DMS79 (cell line): ENCODE measurements at places on chromosomes 5 and 9.
A peak's percentile ranks its signal among the peaks of the same experiment; 100 is the strongest.

GRCh38 chr9:120951960-120952618 lies 25.5 kb upstream of the TRAF1 start:
- no peak for DNase-seq

GRCh38 chr9:86021166-86021565 lies 78.2 kb downstream of the GOLM1 start:
- no peak for DNase-seq

- DNase-seq = no peak
These were observed 233.5 kb upstream of the GAS1 start for GRCh38 chr9:87180841-87181240.

DNA sequence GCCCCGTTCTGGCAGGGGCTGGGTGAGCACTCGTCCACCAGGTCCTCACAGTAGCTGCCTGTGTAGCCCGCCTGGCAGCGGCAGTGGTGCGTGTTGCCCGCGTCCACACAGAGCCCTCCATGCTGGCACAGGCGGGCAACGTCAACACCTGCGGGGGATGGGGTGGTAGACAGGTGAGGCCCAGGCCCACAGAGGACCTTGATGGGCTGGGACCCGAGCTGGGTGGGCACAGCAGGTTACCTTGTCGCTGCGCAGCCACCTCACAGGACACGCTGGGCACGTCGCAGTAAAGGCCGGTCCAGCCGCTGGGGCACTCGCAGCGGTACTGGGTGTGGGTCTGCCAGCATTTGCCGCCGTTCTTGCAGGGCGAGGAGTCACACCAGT lies 25.1 kb upstream of the SEC16A start:
- no peak for DNase-seq

DNA sequence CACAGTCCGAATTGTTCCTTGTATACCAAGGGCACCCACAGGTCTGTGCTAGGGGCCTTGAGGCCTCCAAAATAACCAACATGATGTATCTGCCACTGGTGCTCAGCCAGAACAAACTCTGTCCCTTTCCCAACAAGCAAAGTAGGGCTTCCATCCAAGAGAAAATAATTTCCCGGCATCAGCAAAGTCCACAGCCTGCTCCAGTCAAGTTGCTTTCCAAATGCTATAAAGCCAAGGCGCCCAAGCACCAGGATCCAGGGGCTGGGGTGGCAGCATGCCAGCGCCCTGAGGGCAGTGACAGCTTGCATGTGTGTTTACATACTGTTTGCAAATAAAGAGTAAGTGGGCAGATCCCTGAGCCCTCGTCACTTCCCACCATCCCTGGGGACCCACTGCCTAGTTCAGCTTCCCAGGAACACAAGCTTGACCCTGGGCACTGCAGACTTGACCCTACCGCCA lies 155.9 kb downstream of the ERCC6L2 start:
- DNase-seq = peak; percentile 65

- peak; percentile 74 for DNase-seq
These were observed 203.0 kb upstream of the VLDLR start for GRCh38 chr9:2418619-2419018.

DNA sequence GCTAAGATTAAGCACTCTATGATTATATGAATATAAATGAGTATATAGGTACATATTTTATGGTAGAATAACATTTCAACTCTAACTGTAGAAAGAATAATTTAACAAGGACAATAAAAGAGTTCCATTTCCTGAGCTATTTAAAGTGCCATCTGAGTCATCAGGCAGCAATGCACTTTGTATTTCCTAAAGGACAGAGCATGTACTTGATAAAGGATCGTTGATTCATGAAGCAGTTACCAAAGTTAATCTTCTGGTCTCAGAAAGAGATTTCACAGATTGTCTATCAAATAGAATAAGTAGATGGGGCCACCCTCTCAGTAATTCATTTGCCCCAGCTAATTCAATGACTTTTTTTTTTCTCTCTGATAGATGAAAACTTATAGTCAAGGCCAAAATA lies 747.8 kb downstream of the CDH18 start:
- DNase-seq = no peak

GRCh38 chr9:113477058-113477457 lies 13.5 kb downstream of the RGS3 start:
- DNase-seq = no peak

DNA sequence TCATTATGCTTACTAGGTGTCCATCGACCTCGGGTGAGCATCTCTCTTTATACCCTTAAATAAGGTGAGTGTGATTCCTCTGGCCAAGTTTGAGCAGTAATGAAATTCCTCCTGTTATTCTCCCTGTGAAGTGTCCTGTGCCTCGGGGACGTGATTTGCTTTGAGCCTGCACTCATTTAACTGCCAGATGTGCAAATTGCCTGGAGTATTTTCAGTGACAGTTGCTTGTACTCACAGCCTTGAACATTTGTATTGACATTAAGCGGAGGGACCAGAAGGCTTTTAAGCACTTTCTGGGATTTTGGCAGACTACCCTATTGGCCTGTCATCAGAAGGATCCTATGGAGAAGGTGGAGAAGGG lies 126.9 kb downstream of the DOCK2 start:
- no peak for DNase-seq

- DNase-seq = no peak
These were observed 1286.1 kb downstream of the PTPRD start for GRCh38 chr9:9326749-9327148.

- DNase-seq = no peak
These were observed 19.9 kb downstream of the PPP3R2 start for GRCh38 chr9:101574731-101575333.

DNA sequence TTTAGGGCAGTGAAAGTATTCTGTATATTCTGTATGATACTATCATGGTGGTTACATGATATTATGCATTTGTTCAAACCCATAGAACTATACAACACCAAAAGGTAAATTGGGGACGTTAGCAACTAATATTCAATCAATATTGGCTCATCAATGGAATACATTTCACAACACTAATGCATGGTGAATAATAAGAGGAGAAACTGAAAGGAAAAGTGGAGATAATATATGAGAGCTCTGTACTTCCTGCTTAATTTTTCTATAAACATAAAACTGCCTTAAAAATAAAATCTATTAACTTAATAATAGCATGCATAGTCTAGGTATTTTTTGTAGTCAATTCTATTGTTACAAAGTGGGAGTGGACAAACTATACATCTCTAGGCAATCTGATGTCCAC lies 66.3 kb downstream of the TRIM32 start:
- no peak for DNase-seq

- DNase-seq = peak; percentile 43
These were observed 275.6 kb downstream of the KDM4C start for GRCh38 chr9:7033076-7034045.

DNA sequence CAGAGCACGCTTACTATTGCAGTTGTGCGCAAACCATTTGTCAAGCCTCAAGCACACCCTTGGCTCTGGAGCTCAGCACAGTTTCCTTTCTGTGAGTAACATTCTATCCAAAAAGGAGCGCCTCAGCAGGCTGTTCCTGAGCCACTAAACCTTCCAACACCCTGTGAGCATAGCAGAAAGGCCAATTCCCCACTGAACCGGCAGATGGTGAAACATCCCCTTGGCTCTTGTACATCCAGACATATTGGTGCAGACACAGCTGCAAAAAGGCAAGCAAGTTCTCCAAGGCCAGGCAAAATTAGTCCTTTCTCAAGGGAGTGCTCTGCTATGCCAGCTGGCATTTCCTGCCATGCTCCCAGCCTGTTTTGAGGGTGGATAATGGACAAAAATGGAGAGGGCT lies 44.1 kb upstream of the CEMIP2 start:
- DNase-seq = no peak

- DNase-seq = no peak
These were observed 1.3 kb downstream of the PCSK5 start for GRCh38 chr9:75891771-75892215.

GRCh38 chr5:169971780-169972179 lies 8.5 kb downstream of the INSYN2B start:
- DNase-seq = no peak

- DNase-seq = no peak
These were observed 201.1 kb downstream of the SNX18 start for GRCh38 chr5:54718656-54719055.

DNA sequence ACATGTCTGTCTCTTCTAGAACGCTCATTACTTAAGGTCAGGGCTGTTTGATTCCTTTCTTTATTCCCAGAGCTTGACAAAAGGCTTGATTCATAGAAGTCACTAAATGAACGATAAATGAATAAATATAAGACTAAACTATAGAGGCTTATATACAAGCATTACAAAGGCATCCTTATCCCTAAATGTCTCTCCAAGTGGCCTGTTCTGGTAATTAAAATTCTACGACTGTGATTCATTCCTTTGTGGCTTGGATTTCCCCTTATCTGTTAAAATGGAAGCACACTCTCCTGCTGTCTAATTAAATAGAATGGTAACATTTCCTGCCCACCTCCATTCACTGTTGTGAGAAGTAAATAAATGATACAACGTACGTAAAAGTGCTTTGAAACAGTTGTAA lies 49.5 kb downstream of the C7 start:
- DNase-seq = no peak

DNA sequence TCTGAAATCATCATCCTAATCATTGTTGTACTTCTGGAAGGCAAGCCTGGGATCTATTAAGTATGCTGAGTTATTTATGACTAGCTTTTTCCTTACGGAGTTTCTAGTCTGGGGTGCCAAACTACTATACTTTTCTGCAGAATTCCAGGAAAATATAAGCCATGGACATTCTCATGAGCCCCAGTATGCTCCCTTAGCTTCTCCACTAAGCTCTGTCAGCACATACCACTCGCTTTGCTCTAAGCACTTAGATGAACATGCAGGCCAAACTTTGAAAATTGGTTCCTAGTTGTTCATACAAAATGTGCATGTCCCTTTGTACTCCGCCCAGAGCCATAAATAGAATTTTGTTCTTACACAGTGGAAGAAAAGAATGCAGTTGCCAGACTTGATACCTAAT lies 284.6 kb downstream of the ARRDC3 start:
- DNase-seq = no peak

DNA sequence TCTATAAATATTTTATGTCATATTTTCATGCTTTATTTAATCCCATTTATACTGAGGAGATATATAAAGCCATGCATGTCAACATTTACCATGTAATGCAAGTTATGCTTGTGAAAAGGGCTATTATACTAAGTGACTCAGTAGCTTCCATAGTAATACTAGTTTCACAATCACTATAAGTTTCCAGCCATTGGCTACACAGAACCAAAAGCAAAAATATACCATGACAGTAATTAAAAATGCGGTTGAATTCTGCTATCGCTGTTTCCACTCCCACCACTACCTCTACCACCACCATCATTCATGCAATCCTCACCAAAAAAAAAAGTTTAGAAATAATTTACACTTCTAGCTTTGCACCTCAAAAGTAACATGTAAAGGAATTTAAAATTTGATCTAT lies 60.2 kb downstream of the MLLT3 start:
- DNase-seq = no peak

DNA sequence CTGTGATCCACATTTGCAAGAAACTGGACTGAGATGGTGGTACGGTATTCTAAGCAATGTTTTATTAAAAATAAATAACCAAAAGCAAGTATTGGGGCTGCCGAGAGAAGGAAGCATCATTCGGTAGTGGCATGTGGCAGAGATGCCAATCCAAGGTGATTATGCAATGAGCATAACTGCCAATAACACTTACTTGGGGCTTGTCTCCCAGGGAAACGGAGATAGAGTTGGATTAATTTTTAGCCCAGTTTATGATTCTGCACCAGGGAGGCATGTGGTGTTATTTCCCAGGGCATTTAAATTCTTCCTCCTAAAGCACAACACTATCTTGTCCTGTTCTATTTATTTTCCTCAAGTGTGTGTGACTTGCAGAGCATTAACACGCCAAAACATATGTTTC lies 17.9 kb downstream of the SLC24A2 start:
- DNase-seq = no peak

- DNase-seq = no peak
These were observed 6.9 kb downstream of the TRIM41 start for GRCh38 chr5:181229996-181230395.

DNA sequence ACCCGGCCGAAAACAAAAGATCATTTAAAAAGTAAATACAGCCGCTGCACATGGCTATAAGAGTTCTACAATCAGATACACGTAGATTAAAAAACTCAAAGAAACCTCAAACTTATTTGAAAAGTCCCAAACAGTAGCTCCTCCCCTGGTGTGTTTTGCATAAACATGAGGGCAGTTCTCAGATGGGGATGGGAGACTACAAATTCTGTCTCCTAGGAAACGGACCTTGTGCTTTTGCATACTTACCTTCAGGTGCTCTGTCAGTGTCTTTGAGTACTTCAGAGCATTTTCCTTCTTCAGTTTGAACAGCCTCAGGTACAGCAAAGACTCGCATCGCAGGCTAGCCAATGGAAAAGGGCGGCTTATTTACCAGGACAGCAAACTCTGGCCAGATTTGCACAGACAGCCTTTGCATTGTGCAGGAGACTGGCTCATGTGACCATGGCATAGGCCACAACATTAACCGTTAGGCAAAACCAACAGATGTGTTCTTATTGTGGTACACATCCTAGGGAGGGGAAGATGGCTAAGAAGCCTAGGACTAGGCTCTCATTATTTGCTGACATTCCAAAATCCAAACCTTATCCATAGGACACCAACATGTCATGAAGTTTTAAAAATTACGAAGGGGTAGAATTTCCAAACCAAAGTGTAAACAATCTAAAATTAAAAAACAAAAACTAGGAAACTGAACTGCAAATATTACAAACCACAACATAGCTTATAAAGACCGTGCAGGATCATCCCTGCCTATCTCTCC lies 12.8 kb downstream of the LEAP2 start:
- DNase-seq = no peak

GRCh38 chr5:133524666-133525065 lies 87.7 kb downstream of the FSTL4 start:
- DNase-seq = no peak

- no peak for DNase-seq
These were observed 464.0 kb upstream of the TUSC1 start for GRCh38 chr9:26142201-26142600.

- no peak for DNase-seq
These were observed 35.3 kb upstream of the SMARCA2 start for GRCh38 chr9:1979741-1980367.

GRCh38 chr5:87826507-87826906 lies 413.8 kb upstream of the CCNH start:
- DNase-seq = no peak

DNA sequence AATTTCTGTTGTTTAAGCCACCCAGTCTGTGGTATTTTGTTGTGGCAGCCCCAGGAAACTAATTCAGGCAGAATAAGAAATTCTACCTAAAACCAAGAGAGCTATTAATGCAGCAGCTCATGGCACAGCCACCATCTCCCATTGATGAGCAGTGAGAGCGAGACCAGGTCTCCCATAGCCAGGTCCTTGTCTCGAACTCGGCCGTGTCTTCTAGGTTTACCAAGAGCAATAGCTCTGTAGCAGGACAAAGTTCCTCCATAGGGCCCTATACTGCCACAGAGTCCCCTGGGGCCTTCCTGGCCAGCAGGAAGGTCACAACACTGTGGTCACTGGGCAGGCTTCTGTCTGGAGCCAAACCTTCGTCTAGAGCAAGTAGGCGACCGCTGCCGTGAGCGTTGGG lies 34.5 kb upstream of the TJP2 start:
- no peak for DNase-seq

- DNase-seq = no peak
These were observed 186.0 kb downstream of the GOLPH3 start for GRCh38 chr5:31987985-31988710.

GRCh38 chr5:1014781-1015221 lies 6.2 kb downstream of the NKD2 start:
- no peak for DNase-seq
